ENCODE measurements at places on chromosomes 2 and 18.

- no peak for DNase-seq
Measured at GRCh38 chr18:62186499-62186773, 420 bp downstream of the PIGN start.

DNA sequence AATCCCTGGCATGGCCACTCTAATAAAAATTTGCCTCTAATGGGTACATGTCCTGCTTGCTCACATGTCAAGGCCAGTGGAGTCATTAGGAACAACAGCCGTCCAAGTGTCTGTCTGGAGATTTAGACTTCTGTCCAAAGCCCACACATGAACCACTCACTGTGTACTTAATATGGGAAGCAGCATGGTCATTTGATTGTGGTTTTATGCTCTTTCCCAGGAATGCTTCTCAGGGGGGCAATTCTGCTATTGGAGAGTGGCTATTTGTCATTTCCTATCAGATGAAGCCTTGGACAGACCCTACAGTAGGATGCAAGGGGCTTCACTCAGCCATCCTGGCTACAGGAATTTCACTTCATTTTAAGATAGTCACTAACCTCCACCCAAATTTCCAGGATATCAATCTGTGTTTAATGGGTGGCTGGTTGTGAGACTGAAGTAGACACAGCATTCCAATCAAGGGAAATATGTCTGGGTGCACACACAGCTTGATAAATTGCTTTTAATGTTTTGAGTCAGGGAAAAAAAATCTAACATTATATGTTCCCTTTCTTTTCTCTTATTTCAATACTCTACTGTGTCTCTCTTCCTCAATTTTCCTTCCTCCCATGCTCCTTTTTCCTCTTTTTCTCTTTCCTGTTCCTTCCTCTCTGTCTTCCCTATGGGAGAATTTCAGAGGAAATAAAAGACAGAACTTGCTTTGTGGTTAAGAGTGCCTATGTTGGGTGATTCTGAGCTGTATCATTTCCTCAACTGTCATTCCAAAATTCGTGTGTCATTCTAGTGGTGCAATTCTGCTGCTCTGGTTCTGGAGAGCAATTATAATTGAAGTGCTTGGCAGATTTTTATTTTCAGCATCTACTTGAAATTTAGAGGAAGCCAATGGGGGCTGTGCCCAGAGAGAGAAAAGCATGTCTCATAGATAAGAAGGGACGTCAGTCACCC lies 320.1 kb downstream of the OSR1 start:
- no peak for DNase-seq

DNA sequence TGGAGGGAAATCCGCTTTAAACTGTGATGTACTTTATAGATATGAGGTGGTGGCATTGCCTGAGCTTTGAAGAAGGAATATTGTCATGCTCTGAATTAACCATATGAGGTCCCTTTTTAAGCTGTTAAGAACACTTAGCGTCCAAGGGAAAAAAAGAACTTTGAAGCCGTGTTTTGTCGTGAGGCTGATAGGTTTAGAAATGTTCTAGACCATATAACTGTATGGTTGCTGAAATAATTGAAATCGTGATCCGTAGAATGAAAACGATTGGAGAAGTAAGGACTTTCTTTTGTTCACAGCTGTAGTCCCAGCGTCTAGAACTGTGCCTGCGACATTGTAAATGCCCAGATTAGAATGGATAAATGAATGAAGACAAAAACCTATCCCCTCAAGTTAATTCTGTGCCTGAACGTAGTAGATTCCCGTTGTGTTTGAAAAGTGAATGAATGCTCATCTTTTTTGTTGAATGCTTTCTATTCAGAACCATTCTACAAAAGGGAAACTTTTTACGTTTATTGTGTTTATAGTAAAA lies 1.5 kb downstream of the SMCHD1 start:
- no peak for DNase-seq

DNA sequence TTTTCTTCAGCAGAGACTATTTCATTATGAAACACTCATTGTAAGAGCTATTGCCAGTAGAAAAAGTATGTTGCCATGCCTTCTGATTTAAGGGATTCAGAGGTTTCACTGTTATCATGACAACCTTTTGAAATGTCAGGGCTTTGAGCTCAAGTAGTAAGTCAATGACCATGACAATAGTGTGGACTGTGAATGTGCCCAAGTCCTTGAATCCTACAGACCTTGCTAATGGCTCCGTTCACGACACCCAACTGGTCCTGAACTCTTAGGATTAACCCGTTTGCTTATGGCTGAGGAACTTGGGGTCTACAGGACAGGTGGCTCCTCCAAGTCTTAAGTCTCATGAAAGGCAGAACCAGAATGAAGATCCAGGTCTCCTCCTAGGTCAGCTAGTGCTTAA lies 17.6 kb upstream of the KIDINS220 start:
- no peak for DNase-seq

- no peak for DNase-seq
Measured at GRCh38 chr2:54725343-54726099, 2.1 kb downstream of the EML6 start.

GRCh38 chr2:191637182-191638078 lies 40.5 kb upstream of the NABP1 start:
- DNase-seq = no peak

DNA sequence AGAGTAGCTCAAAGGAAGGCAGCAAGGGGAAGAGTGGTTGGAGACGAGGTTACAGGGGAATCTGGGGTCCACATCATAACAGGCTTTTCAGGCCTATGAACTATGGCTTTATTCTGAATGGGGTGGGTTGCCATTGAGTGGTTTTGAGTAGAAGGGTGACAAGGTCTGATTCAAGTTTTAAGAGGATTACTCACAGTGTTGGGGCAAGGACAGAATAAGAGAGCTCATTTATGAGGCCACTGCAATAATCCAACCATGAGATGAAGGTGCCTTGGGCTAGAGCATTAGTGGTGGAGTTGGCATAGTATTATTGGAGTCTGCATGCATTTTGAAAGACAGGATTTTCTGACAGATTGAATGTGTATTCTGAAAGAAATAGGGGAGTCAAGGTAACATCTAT lies 315.9 kb downstream of the RNF144A start:
- DNase-seq = no peak

GRCh38 chr2:208135794-208136715 lies 6.4 kb upstream of the CRYGC start:
- DNase-seq = no peak

DNA sequence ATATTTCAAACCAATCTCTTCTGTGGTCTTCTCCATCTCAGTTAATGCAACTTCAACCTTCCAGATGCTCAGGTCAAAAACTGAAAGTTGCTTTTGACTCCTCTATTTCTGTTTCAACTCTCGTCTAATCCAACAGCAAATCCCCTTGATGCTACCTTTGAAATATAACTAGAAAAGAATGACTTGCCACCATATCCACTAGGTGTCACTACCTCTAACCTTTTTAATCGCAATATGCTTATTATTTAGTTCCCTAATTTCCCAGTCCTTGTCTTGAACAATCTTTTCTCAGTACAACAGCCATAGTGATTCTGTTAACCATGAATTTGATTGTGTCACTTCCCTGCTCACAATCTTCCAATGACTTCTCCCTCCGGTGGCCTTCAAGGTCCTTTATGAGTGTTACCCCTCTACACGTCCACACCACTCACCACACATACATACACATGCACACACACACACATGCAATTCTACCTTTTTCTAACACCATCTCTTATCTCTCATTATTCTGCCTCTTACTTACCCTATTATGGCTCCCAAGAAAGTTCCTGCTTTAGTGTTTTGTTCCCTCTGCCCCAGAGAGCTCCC lies 245.5 kb upstream of the KCNJ3 start:
- no peak for DNase-seq

- no peak for DNase-seq
Measured at GRCh38 chr2:47771211-47771610, 11.7 kb upstream of the MSH6 start.

GRCh38 chr18:51724790-51725721 lies 527.6 kb upstream of the MEX3C start:
- DNase-seq = no peak

DNA sequence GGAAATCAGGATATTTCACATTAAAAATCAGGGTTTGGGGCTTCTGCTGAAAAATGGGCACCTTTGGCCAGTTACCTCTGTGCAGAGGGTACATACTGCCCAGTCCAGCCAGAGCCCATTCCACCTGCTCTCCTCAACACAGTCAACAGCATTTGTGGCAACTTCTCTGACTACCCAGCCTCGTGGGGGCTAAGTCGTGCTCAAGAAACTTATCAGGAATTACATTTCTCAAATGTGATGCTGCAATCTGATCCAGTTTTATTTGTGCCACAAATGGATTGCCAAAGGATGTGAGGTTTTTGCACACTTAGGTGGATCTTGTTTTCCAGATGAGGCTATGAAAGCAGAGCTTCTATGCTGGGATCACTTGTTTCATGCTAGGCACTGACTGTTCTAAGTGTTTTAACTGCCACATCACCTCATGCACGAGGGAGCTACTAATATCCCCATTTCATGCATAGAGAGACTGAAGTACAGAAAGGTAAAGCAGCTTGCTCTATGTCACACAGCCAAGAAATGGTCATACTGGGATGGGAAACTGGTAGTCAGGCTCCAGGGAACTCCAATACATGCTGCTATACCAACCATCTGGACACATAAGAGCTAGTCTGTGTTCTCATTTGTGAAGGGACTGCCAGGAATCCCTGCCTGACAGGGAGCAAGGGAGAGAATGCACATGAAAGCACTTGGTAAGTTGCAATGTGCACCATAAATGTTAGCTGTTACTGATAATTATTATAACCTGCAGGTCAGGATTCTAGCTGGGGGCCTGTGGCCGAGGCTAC lies 89.0 kb upstream of the HK2 start:
- DNase-seq = no peak

- no peak for DNase-seq
Measured at GRCh38 chr2:153990771-153991170, 119.0 kb downstream of the GALNT13 start.

GRCh38 chr18:22260208-22260820 lies 90.9 kb downstream of the GATA6 start:
- DNase-seq = no peak

GRCh38 chr2:23565814-23566213 lies 180.8 kb downstream of the KLHL29 start:
- no peak for DNase-seq
